ENCODE measurements at places on chromosomes 5 and 9.
A peak's percentile ranks its signal among the peaks of the same experiment; 100 is the strongest.

DNA sequence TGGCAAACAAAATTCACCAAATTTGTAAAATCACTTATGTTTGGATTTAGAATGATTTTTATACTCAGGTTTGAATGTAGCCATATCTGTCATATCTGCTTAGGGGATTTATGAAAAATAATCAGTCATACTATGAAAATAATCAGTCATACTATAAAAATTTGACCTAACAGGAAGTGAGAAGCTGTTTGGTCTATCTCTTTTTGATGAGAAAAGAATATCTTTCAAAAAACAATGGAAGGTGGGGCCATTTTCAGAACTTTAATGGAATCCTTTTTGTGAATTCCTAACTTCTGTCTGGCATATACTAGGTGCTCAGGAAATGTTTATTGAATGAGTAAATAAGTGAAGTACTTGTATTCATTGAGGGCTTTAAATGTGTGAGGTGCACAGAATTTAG, 70.1 kb downstream of the CWC27 start:
- no peak for DNase-seq

- DNase-seq: peak; percentile 84
Measured at GRCh38 chr5:114101153-114101552, 260.7 kb upstream of the KCNN2 start.

- DNase-seq: no peak
Measured at GRCh38 chr5:119333421-119333851, 22.4 kb upstream of the TNFAIP8 start.

DNA sequence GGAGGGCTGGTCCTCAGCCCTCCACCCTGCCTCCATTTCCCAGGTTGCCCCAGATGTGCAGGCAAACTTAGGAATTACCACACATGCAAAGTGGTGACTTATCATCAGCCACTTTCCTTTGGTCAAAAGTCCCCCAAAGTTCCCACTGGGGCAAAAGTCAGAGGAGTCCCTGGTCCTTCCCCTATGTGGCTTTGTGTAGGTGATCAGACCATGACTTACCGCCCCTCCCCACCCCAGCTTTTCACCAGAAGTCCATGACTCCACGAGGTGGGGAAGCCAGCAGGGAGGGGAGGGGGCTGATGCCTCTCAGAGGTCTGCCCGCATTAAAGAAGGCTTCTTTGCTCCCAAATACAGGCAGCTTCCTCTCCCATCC, 5.8 kb downstream of the TRAF1 start:
- no peak for DNase-seq

GRCh38 chr5:74145951-74146350, 494.6 kb downstream of the ENC1 start:
- no peak for DNase-seq

DNA sequence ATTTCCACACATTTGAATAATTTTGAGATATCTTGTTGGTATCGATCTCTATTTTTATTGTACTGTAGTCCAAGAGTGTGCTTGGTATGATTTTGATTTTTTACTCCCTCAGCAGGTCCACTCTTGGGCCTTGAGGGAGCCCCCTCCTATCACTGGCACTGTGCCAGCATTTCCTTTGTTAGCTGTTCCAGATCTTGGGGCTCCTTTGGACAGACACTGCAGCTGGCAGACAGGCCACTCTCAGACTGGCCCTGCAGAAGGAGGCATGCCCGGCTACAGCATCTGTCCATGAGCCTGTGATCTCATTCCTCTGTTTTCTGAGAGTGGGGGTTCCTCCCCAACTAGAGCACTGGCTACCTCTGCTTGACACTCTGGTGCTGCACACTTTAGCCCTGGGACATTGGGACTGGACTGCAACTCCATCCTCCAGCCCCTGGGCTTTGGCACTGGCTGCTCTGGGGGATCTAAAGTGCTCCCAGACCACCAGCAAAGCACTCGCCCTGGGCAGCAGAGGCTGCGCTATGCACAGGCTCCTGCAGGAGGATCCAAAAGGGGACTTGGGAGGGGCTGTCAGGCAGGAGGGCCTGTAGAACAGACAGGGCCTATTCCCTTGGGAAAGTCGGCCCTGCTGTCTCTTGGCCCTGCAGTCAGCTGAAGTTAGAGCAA, 271.3 kb upstream of the DMAC1 start:
- no peak for DNase-seq

Data from DMS53 (cell line).